RKO (cell line): ENCODE measurements at places on chromosomes 2 and 18.

DNA sequence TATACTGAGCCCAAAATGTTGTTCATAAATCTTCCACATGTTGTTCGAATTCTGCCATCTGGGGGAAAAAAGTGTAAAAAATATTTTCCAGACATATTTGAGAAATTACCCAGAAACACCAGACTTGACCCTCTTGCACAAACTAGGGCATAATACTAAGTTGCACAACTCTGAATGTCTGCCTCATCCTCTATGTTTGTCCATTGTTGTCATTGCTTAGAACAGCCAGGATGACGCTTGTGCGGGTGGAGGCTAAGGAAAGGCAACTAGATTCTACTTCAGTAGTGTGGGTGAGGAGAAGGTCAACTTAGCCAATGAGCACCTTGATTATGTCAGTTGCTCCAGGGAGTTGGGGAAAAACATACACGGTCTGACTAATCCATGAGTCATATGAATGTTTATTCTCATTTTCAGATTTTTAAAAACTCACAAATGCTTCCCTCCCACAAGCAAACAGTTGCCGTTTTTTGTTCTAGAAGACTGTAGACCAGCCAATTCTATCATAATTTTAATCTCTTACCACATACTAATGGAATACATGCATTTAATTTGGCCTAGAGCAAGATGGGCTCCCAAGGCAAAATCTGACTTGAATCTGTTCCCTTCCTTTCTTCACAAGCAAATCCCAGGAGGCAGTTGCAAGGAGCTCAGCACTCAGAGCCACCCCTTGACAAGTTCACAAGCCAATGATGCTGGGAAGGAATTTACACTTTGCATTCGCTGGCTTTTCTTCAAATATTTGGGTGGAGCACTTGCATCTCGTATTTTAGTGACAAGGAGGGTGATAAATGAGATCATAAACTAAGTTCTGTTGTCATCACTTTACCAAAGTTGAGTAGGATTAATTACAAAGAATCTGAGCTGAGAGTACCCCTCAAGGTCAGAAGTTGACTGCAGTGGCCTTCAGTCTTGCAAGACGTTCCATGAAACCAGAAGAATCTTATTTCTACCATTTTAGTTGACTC is 163.2 kb upstream of the TWIST2 start:
- DNase-seq = peak; percentile 79

DNA sequence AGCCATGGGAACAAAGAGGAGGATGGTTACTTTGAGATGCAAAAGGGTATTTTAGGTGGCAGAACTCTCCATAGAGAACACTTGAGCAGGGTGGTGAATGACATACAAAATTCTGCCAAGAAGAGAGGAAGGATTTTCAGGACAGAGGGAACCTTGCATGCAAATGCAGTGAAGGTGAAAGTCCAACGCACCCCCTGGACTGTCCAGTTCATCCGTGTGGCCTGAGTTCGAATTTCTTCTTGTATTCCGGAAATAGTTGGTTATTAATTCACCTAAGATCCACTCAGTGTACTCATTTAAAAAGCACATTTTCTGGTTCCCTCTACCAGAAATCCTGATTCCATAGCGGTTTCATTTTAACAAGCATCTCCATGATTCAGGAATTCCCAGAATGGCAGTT is 5.5 kb downstream of the AOX1 start:
- DNase-seq = no peak

GRCh38 chr2:18845854-18846445 is 256.6 kb upstream of the NT5C1B start:
- no peak for DNase-seq

DNA sequence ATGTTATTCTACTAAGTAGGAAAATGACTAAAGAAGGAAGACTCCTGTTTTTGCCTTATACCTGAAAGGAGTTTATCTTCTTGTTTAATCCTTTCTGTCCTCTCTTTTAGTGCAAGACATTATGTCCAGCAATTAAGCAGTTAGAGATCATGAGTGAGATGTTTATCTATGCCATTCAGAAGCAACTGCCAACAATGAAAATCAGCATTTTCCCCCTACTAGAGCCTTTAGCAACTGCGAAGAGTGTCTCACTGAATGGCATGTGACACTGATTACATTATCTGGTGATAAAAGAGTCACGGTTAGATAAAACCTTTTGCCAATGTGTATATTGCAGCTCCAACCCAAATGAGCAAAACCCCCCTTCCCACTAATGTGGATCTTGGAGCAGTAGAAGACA is 357.7 kb upstream of the SYT4 start:
- no peak for DNase-seq

- peak; percentile 52 for DNase-seq
Observed at GRCh38 chr2:188381614-188382013, 89.9 kb downstream of the GULP1 start.

GRCh38 chr2:119104414-119104813 is 54.1 kb downstream of the C1QL2 start:
- DNase-seq = no peak

GRCh38 chr2:137155356-137156104 is 390.2 kb downstream of the THSD7B start:
- DNase-seq = no peak
